ENCODE measurements at places on chromosomes 6 and 20. TPM values are rescaled to one million over a fixed set of nuclear protein-coding genes. Genes with fewer than 3 reads are reported as not detected.

- no peak for DNase-seq
Measured at GRCh38 chr6:79570129-79571029, 33.1 kb upstream of the LCA5 start.

GRCh38 chr6:13910443-13910842 lies 14.3 kb upstream of the RNF182 start:
- no peak for DNase-seq

DNA sequence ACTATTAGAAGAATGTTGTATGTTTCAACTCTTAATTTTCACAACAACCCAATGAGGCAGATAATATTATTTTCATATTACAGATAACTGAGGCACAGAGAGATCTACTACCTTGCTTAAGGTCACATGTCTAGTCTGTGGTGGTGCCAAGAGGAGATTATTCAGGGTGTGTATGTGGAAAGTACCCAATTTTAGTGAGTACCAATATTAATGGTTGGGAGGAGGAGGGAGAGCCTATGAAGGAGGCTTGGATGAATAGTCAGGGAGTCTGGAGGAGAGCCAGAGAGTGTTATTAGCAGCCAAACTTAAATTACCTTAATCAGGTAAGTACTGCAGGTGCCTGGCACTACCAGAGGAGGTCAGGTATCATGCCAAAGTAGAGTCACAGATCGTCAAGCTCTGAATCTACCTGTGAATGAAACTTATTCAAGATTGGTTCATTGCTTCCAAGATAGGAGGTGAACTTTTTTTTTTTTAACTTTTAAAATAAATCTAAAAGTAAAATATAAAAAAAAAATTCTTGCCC lies 10.9 kb upstream of the CALHM6 start:
- DNase-seq: no peak

GRCh38 chr20:34629342-34629741 lies 47.5 kb downstream of the PIGU start:
- DNase-seq: no peak

GRCh38 chr6:142510211-142510610 lies 208.4 kb downstream of the ADGRG6 start:
- no peak for DNase-seq

DNA sequence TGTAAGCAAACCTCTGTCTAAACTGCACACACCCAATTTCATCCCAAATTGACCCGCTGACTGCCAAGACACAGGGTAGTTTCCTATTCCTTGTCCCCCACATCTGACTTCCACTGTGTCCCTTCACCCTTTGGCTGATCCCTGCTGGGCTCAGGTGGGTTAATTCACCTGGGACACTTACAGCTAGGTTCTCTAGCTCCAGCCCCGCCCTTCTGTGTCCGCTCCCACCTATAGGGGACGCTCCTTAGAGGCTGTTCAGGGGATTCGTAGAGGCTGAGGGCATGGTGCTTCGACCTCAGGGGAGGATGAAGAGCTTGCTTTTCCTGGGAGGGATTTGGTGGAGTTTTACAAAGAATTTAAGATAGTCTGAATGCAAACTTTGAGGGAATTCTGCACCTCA lies 4.0 kb upstream of the CD93 start:
- no peak for DNase-seq

DNA sequence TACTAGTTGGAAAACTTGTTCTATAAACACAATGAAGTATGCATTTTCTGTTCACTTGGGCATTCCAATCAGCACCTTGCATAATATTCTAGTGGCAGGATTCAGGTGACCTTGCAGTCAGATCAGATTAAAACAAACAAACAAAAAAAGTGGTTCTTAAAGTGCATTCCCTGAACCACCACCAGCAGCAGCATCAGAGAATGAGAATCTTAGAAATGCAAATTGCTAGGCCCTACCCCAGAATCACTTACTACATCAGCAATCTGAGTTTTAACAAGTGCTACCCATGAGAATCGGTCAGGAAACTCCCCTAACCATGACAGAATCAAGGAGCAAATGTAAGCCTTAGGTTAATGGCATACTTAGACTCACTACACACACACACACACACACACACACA lies 41.7 kb downstream of the SNAP25 start:
- DNase-seq: no peak

DNA sequence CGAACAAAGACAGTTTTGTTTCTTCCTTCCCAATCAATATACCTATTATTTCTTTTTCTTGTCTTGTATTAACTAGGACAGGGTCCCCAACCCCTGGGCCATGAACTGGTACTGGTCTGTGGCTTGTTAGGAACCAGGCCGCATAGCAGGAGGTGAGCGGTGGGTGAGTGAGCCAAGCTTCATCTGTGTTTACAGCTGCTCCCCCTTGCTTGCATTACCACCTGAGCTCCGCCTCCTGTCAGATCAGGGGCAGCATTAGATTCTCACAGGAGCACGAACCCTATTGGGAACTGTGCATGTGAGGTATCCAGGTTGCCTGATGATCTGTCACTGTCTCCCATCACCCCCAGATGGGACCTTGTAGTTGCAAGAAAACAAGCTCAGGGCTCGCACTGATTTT lies 151.9 kb downstream of the CDKAL1 start:
- no peak for DNase-seq

DNA sequence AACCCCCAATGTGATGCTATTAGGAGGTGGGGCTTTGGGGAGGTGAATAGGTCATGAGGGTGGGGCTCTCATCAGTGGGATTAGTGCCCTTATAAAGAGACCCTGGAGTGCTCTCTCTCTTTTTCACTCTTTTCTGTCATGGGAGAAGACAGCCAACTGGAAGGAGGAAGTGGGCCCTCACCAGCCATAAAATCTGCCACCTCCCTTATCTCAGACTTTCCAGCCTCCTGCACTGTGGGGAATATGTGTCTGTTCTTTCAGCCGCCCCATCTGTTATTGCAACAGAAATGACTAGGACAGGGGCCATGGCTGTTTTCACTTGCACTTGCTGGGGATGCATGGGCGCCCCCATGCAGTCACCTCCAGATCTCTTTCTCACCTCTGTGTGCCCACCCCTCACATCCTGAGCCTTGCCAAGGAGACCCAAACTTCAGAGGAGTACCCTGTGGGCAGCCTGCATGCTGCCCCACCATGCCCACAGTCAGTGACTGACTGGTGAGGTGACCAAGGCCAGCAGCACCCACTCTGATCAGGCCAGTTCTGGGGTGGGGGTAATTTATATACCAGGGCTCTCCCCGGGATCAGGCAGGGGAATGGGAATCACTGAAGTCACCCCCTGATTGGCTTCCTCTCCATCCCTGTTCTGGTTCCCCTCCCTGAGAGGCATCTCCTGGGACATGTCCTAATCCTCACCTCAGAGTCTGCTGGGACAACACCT lies 118.4 kb downstream of the ANKRD60 start:
- DNase-seq: no peak

- DNase-seq: no peak
Measured at GRCh38 chr6:67184405-67184804, 1450.7 kb upstream of the ADGRB3 start.

DNA sequence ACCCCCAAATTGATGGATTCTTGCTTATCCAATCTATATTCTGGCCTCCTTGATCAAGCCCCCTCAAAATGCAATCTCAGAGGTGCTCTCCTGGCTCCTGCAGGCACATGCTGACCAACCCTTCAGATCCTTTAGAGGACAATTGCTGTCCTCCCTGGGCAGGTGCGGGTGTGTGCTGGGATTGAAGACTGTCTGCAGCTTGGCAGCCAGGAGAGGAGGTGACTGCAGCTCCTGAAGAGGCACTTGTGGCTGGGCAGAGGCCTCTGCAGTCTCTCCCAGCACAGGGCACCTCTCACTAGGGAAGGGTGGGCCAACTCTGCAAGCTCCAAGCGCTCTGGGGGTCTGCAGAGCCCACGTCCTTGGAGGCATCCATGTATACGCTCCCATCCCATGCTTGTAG lies 28.5 kb downstream of the SUMO4 start:
- no peak for DNase-seq

GRCh38 chr6:13724182-13724581 lies 12.5 kb upstream of the RANBP9 start:
- DNase-seq: no peak

Gene KIFC1
- 117 TPM for total RNA-seq

Gene SLC22A16
- total RNA-seq: 0.14 TPM

Gene HLA-DOA
- total RNA-seq: not detected

Gene SRMS
- not detected for total RNA-seq

Gene SPATS1
- total RNA-seq: not detected

Gene RPN2
- 165 TPM for total RNA-seq

Gene PNPLA1
- not detected for total RNA-seq

Gene OARD1
- 15.7 TPM for total RNA-seq

Gene FRMD1
- total RNA-seq: not detected

Gene DPPA5
- not detected for total RNA-seq

Gene CRYBG1
- 10.3 TPM for total RNA-seq

Gene DNMT3B
- 14.2 TPM for total RNA-seq

Gene FUT9
- total RNA-seq: 0.58 TPM

Measured in epithelial cell of proximal tubule (primary cell).